ENCODE measurements at places on chromosomes 2 and 18.

DNA sequence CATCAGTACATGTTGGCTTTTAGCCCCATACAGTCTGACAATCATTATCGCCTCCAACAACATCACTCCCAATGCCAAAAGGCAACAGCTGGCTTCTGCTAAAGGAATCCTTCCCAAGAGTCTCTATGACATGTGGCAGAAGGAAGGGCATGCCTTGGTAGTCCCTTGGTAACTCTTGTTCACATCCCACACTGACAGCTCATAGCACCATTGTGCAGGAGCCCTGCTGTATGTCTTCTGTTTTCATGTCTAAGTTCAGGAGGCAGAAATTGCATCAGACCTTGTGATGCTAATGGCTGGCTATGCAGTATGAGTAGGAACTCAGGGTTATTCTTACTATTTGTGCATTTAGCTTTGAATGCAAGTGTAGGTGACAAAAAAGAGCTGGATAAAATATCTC lies 392.1 kb downstream of the PTH2R start:
- no peak for DNase-seq

DNA sequence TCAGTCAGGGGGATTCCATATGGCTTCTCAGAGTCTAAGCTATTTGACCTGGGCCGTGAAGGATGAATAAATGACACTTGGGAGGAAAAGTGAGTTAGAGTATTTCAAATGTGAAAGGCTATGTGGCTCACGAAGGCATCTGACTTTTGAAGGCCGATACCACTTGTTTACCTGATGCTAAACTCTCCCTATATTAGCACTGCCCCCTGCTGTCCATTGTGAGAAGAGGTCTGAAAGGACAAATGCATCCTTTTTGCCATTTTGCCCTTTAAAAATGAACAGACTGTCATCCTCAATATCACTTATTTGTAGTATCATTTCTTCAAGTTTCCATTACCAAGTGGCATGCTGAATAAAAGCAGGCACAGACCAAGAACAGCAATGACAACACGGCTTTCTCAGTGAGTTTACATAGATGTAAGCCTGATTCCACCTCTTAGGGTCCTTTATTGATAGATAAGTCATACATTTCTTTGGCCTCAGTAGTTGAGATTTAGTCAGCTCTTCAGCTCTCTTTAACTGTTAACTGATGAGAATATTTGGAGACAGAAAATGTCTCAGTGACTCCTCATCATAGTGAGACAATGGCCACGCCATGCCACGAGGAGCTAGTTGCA lies 40.1 kb downstream of the DOCK10 start:
- DNase-seq: peak; percentile 64

GRCh38 chr2:143706354-143706753 lies 577.1 kb downstream of the ARHGAP15 start:
- no peak for DNase-seq

DNA sequence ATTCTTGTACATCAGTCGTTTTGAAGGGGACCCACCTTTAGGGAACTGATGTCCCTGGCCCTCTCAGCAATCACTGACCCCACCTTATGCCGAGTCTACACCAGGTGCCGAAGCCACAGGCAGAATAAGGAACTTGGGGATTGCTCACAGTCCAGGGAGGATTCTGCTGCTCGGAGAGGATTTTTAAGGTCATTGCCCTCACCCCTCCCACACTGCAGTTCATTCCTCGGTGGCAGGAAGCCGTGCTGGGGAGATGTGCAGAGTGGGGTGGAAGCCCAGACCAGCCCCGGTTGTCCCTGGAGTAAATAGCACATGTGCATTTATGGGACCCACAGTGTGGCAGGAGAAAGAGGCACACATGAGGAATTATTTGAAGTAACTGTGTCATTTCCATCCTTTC lies 50.4 kb downstream of the PLB1 start:
- DNase-seq: peak; percentile 72

GRCh38 chr2:219416235-219416602 lies 2.0 kb upstream of the DES start:
- DNase-seq: no peak

GRCh38 chr2:21228041-21228895 lies 104.5 kb downstream of the TDRD15 start:
- no peak for DNase-seq

DNA sequence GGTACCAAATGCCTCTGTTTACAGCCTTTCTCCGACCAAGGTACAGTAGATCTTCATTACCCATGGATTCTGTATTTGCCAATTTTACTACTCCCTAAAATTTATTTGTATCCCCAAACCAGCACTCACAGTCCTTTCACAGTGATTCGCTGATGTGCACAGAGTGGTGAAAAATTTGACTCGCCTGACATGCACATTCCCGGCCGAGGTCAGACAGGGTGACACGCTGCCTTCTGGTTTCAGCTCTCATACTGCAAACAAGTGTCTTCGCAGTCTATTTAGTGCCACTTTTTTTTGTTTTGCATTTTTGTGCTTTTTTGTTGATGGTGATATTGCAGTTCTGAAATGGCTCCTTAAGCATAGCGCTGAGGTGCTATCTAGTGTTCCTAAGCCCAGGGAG lies 71.0 kb downstream of the MAPK4 start:
- no peak for DNase-seq
